AML-193 (cell line): ENCODE measurements at places on chromosomes 2 and 18.

DNA sequence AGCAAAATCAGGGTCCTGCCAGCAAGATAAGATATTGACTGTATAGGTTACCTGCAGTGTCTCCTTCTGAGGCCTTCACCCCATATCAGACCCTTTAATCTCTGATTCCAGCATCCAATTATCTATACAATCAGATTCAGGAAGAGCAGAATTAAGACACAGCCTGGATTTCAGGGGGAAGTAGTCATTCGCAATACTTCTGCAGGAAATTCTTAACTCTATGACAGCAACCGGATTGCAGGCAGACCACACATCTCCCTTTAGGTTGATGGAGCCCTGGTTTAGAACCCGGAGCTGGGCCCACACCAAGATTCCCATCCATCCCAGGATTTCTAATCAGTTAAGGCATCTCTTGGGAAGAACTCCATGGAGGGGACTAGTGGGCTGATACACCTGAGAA, 9.5 kb downstream of the ARL4C start:
- no peak for DNase-seq

GRCh38 chr2:124319577-124319976, 294.5 kb downstream of the CNTNAP5 start:
- DNase-seq, result no peak

GRCh38 chr2:205947621-205948495, 138.1 kb downstream of the INO80D start:
- peak; percentile 57 for DNase-seq

DNA sequence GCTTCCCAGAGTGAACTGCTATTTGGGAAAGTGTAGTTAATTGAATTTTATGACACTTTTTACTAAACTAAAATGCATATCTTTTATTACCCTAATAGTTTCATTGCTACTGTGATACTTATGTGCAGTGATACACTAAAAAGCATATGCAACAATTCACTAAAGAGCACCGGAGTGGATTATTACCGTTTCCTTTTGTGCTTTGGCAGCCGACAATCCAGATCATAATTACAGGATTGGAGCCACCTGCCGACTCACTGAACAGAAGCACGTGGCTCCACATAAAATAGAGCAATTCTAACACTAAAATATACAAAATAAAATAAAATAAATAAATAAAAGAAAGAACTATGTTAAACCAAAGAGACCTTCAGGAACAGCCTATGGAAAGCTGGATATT, 583.4 kb downstream of the NRXN1 start:
- DNase-seq, result no peak
